Stimulated activated CD4-positive, alpha-beta T cell treated with anti-CD3 and anti-CD28 coated beads, TNF-alpha, amount 100 ng/mL, for 1 hour (primary cell): ENCODE measurements at places on chromosomes 12 and 14.
A peak's percentile ranks its signal among the peaks of the same experiment; 100 is the strongest.

DNA sequence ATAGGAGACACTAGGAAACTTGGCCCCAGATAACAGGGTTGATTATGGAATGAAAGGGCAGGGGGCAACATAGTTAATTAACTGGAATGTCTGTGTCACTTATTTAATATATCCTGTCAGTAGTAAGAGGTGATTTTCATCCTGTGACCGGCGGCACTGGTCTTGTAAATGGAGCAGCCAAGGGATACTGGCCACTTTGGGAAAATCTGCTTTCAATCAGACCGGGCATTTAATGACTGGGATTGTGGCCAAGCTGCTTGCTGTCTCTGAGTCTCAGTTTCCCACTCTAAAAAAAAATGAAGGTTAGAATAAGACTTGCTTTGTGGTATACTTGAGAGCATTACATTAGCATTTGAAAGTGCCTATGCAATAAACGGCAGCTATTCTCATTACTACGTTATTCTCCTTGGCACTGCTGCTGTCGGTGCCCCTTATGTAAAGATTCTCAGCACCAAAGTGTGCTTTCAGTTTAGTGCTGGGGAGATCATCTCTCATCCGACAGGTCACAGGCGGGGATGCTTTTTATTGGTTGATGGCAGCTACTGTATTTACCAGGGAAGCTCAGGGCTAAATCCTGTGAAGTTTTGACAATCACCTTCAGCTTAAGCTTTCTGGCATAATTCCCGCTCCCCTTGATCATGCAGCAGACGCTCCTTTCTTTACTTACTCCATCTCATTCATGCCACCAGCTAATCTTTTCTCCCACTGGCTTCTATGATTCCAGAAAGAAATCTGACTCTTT is 162.1 kb downstream of the ESRRB start:
- DNase-seq: no peak

DNA sequence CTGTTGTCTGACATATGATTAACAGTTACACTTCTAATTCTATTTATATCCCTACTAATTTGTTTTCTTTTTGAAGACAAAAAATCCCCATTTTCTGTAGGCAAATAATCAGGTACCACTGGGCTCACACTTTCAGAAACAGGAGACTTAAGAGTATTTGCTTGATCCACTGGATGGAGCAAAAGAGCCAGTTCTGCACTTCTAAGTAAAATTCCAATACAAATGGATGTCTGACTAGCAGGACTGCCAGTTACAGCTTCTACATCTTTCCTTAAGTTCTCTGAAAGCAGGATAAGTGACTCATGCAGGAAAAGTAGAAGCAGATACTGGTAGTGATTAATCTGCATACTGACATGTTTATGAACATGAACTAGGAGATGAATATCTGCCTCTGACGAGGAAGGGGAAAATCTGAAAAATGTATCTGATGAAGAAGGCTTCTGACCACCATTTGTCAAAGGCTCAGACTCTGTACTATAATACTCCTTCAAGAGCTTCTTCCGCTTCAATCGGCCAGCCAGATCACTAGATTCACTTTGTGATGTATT is 73.8 kb upstream of the ANKS1B start:
- DNase-seq: no peak

DNA sequence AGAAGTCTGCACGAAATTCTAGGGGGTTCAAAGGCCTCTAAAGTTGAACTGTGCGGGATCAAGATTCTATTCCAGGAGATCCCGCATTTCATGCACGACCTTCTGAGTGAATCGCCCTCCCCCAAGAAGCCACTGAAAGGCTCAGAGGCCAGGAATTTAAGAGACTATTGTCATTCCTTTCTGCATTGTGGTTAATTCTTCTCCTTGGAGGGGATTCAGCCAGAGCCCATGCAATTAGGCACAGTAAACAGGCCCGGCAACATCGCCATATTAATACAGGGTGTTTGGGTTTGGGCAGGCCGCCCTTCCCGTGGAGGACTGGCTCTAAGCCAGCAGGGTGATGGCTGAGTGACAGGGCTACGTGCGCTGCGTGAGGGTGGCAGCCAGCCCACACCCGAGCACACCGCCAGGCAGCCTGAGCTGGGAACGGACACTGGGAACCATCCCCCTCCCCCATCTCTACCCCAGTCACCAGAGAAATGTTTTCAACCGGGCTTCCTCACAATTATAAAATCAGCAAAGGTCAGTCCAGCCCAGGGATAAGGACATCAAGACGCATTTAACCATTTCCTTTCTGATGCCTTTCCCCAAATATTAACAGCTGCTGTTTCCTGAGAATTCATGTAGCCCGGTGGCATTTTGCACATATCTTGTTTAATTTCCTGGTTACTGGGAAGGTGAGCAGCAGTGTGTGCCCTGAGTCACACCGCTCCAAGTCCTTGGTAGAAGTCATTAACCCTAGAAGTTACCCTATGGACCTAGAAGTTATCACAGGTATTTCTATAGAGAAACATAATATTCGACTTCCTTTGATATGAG is 12.5 kb downstream of the EGLN3 start:
- DNase-seq: no peak

GRCh38 chr12:6532051-6532926 is 2.0 kb upstream of the GAPDH start:
- DNase-seq: peak; percentile 67

DNA sequence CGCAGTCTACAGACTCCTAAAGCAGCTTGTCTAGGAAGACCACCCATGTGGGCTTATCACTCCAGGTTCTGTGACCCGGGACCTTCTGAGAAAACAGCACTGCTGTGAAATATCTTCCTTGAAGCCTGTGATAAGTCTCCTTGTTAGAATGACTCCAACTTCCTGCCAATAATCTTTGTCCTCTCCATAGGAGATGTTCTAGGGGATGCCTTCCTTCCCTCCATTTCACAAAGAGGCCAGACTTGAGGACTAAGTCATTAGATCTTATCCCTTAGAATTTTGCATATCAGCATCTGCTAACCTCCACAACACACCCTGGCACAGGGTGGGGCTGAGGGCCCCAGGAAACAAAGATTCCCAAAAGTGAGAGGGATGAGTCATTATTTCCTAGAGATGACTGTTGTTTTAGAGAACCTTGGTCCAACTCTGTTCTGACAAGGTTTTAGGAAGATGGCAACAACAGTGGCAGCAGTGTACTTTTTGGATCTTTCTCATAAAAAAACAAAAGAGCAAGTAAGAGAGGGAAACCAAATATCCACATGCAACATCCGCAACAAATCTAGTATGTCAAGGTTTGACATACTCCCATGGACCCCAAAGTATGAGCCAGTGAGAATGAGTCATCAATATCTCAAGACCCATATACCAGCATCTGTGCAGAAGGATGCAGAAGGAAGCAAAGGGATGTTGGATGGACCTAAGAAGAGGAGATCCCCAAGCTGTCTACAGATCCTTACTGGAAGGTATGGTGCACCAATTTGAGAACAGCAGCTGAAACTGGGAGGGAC is 6.0 kb downstream of the LTB4R start:
- DNase-seq: no peak

DNA sequence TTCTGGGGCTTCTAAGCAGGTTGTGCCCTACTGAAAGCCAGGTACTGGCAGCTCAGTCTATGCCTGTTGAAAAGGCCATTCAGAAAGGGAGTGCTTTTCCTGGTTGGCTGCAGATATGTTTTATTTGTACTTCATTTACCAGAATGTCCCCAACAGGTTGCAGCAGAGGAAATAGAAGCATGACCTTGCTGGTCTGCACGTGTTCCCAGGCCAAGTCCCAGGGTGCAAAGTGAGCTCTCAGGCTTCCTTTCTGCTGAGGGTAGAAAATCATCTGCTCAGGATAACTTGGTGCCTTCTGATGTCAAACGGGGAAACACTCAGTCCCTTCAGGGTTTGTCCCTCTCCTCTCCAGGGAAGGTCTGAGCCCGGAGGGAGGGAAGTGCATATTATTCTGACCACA is 356.4 kb downstream of the BCL11B start:
- DNase-seq: no peak

DNA sequence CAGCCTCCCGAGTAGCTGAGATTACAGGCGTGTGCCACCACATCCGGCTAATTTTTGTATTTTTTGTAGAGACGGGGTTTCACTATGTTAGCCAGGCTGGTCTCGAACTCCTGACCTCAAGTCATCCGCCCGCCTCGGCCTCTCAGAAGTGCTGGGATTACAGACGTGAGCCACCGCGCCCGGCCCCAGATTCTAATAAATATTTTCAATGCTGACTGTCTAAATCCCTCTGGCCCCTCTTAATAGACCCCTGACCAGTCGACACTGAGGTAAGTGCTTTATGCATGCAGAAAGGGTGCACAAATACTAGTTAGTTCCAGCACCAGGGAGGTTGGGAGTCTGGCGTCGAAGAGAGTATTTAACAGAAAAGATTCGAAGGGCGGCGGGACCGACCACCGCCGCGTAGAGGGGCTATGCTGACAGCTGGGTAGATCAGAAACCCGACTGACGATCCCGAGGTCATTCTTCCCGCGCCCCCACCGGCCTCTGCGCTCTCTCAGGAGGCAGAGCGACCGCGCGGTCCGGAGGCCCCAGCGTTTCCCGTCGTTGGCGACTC is 1.1 kb upstream of the SPATS2 start:
- no peak for DNase-seq

GRCh38 chr12:52969828-52970569 is 21.1 kb downstream of the KRT18 start:
- DNase-seq: no peak

GRCh38 chr14:92549859-92550230 is 36.3 kb downstream of the RIN3 start:
- DNase-seq: no peak

DNA sequence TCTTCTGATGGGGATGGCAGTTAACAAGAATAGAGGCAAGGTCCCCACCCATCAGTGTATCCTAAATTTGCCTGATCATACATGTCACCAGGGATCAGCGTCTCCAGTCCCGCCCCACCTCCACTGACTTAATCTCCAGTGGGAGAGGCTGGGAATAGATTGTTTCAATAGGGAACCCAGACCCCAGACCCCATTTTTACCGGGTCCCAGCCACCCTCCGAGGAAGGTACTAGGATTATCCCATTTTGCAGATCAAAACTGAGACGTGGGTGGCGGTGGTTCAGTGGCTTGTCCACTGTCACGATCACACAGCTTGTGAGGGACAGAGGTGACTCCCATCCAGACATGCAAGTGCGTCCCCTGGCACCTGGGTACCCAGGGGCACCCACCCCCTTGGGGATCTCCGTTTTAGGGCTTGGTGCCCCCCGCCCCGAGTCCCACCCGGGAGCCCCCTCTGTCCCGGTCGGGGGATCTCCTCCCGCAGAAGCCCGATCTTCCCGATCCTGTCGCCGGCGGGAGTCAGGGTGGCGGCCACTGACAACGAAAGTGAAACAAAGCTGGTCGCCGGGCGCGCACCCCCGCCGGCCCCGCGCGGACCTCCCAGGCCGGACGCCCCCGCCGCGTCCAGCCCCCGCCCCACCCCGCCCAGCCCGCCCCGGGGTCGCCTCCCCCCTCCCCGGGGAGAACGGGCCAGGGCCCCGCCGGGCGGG is 523 bp downstream of the WSB2 start:
- DNase-seq: no peak

DNA sequence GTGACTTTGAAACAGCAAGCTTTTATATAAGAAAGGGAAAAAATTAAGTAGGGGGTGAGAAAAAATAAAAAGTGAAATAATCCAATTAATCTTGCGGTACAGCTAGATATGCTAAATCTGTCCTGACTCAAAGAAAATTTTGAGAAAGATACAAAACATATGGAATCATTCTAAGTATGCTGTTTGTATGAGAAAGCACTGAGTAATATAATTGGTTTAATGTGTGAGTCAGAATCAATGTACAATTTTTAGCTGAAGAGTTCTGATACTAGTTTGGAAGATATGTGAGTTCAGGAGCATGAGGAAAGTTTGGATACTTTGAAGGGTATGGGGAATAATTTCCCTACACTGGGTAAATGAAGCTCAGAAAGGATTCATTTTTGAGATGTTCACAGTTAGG is 190.9 kb upstream of the RASSF8 start:
- DNase-seq: no peak

DNA sequence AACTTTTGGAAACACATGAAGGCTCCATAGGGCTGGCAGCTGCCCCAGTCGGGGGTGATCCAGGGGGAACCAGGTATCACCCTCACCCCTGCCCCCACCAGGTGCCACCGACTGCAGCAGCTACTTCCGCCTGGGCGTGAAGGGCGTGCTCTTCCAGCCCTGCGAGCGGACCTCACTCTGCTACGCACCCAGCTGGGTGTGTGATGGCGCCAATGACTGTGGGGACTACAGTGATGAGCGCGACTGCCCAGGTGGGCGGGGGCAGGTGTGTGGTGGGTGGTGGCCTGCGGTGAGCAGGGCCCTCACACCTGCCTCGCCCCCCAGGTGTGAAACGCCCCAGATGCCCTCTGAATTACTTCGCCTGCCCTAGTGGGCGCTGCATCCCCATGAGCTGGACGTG is 22.3 kb upstream of the NXPH4 start:
- no peak for DNase-seq

GRCh38 chr12:92612611-92613010 is 90.2 kb upstream of the PLEKHG7 start:
- DNase-seq: no peak

GRCh38 chr14:89158701-89159100 is 258.3 kb downstream of the FOXN3 start:
- DNase-seq: no peak

GRCh38 chr12:26195250-26195640 is at the start of gene SSPN:
Gene SSPN, plus strand, starts transcription at chr12:26195573. Its CDS starts 100 bp downstream, at chr12:26195673.
- no peak for DNase-seq

DNA sequence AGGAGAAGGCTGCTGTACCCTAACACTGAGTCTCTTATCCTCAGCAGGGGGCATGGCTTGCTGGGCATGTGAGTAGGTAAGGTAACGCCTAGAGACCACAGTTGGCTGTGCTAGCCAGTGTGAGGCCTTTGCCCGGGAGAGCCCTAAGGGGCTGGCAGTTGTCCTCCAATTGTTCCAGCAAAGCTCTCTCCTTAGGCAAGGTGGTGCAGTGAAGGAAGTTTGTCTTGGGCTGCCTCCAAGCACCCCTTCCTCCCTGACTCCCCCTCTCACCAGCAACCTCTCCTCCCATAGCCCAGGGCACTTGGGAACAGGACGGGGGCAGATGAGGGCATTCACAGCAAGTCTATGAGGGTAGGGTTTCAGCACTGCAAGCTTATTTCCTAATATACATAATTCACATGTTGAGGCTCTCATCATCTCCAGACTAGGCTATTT is 23.0 kb downstream of the LACRT start:
- DNase-seq: no peak

DNA sequence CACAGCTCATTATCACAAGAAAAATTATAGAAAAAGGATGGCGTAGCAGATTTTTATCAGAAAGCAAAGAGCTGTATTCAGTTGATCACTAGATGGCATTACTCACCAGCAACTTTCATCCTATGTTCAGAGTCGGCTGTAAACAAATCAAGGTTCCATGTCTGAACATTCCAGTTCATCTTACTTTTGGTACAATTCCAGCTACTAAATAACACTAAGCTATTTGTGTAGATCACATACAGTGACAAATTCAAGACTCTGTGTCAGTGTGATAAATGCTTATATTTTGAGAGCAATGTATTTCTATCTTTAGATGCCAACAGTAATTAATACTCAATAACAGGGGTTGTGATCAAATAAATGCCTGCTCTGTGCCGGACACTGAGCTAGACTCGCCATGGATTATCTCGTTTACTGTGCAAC is 30.1 kb downstream of the NRDE2 start:
- DNase-seq: no peak

GRCh38 chr14:68374682-68375081 is 418.2 kb downstream of the ZFP36L1 start:
- DNase-seq: no peak
